ENCODE measurements at places on chromosomes 1 and 21. TPM values are rescaled to one million over a fixed set of nuclear protein-coding genes. Genes with fewer than 3 reads are reported as not detected.

DNA sequence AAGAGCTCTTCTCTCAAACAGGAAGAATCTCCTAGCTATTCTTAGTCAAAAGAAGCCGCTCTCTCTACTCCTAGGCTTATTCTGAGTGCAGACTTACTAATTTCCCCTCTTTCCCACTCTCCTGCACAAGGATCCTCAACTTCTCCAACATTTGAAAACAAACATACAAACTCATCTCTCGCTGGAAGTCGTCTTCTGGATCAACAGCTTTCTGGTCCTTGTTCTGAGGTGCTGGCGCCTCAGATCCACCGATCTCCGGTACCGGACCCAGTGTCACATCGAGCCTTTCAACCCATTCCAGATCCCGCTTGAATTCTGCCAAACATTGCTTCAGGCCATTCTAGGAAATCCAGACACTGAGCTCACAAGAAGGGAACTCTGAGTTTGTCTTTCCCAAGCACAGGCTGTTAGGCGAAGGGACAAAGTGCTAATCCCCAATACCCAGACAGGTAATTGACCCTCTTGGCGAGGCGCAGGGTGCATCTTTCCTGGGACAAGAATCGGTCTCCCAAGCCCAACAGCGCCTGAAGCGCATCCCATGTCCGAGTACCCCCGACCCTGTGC is 696 bp downstream of the EBNA1BP2 start:
- DNase-seq: no peak

DNA sequence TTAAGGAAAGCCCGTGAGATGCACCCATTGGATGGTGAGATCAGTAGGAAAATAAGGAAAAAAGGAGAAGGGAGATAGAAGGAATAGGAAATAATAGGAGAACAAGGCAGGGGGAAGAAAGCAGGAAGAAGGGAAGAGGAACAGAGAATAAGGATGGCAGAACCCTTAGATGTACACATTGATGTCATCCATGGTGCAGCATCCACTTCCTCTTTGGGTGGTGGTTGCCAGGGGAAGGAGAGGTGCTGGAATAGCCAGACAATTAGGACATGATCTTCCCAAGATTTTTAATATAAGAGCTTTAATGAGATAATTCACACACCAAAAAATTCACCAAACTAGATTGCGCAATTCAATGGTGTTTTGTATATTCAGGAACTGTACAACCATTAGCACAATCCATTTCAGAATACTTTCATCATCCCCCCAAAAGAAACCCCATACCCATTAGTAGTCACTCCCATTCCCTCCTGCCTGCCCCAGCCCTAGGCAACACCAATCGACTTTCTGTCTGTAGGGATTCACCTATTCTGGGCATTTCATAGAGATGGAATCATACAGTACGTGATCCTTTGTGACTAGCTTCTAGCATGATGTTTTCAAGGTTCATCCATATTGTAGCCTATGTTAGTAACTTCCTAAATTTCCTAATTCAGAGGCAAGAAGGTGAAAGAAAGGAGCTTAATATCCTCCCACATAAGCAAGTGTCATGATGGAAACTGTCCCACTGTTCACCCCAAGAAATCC is 121.4 kb downstream of the PLXNA2 start:
- DNase-seq: no peak

Gene NMNAT1
- total RNA-seq: 15.2 TPM

Gene TAS1R1
- total RNA-seq: not detected

DNA sequence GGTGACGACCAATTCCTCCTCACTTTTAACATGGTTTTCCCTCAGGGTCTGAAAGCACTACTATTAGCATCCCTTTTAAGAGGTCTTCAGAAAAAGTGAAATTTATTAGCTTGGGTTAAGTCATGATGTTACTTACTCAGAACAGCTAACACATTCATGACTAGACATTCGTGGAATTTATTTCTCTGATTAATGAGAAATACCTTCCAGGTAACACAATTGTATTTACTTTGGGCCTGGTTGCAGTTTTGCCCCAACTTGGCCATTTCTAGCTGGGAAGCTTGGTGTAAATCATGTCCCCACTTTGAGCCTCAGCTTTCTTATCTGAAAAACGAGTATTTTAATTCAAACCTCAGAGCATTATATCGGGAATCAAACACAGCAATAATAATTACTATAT is 119.2 kb upstream of the SPATA6 start:
- no peak for DNase-seq

Gene ESRRG
- total RNA-seq: 0.17 TPM

DNA sequence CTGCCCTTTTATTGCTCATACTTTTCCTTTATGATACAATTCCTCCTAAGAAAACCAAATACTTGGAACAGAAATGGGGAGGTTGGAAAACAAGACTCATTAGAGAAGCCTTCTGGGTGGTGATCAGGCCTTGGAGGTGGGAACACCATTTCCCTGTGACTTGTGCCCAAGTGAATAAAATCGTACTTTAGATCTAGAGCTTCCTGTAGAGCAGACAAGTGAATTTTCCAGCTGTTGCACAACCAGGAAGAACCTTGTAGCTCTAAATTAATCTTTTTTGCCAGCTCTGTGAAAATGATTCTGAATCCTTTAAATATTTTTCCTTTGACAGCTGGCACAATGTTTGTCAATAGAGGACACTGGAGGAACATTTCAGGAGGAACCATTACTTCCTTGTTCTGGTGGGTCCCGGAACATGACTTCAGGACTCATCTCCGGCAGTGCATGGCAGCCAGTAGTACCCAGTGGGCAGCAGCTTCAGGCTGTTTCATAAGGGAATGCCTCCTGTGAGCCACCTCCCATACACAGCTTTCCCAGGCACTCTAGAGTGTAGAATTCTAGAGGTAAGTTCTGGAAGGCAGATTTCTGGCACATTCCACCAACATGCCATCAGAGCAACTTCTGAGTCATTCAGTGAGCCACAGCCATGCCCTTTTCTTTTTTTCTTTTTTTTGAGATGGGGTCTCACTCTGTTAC is 5.5 kb upstream of the SNAPIN start:
- peak; percentile 46 for DNase-seq

DNA sequence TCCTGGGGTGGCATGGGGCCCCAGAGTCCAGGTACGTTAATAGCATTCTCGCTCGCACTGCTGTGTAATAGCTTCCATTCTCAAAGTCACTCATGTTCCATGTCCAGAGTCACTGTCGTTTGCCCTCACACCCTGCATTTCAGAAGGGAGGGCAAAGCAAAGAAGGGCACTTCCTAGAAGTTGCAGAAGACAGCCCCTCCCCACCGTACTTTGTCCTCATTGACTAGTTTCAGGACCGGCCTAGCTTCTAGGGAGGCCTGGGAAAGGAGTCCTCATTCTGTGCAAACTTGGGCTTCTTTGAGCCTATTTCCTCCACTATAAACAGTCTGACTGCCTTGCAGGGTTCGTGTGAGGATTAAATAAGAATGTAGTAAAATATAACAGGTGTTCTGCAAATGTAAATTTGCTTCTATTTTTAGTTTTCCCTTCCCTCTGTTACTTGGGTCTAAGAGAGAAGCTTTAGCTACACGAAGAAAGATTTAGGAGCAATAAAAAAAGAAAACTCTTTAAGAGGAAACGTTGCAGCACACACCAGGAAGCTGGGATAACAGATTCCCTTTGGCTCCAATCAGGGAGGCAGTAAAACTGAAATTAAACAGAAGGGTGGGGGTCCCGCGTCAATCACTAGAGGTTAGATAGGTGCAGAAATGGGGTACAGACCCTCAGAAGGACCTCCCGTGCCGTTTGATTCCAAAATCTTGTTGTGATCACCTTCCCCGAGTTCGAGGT is 40.1 kb downstream of the ACTL8 start:
- no peak for DNase-seq

DNA sequence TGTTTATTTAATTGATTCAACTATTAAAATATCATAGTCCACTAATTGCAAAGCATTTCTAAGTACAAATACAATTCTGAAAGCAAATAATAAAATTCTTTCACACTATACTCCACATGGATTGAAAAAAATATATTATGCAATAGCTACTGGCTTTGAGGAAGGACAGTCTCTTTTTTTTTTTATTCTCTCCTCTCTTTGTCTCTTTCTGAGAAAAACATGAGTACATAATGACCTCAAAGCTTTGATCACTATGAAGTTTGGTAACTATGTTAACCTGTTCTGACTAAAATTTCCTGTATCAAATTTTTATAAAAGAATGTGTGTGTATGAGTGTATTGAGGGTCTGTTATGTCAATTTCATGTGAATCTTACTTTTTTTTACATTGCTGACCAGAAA is 96.2 kb downstream of the RGS2 start:
- DNase-seq: no peak

DNA sequence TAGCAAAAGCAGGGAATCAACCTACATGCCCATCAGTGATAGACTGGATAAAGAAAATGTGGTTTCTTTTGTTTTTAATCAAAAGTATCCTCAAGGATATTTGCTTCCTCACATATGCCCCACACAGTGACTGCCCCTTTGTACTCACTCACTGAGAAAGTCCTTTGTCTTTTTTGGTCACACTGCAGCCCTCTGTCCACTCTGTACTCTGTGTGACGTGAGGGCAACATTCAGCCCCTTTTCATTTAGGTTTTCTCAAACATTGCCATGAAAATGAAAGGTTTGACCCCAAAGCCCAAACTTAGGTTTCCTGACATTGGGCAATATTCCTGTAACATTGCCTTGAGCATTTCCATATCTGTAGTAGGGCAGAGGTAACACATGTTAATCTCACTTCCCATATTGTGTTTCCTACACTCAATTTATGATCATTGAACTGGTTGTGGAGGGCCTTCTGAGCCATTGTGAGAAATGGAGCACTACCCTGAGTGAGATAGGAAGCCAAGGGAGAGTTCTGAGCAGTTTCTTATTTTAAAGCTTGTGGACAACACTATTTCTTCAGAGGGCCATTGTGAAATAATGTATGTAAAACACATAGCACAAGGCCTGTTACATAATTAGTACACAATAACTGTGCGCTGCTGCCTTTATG is 501.9 kb upstream of the C1orf87 start:
- DNase-seq: no peak

GRCh38 chr1:113140588-113141446 is 67.8 kb downstream of the LRIG2 start:
- peak; percentile 78 for DNase-seq

GRCh38 chr1:183139281-183139942 is 46.7 kb upstream of the LAMC2 start:
- DNase-seq: peak; percentile 67

DNA sequence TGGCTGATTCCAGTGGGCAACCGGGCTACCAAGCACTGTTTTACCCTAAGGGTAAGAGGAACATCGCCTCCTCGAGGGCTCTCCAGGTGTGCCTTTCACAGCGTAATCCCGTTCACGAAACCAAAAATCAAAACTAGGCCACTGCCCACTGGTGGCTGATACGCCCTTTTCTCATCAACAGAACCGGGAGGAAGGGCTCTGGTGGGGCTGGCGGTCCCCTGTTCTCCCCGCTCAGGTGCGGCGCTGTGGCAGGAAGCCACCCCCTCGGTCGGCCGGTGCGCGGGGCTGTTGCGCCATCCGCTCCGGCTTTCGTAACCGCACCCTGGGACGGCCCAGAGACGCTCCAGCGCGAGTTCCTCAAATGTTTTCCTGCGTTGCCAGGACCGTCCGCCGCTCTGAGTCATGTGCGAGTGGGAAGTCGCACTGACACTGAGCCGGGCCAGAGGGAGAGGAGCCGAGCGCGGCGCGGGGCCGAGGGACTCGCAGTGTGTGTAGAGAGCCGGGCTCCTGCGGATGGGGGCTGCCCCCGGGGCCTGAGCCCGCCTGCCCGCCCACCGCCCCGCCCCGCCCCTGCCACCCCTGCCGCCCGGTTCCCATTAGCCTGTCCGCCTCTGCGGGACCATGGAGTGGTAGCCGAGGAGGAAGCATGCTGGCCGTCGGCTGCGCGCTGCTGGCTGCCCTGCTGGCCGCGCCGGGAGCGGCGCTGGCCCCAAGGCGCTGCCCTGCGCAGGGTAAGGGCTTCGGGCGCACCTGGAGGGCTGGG is at the start of gene IL6R:
Gene IL6R (plus strand): TSS at position 360 of the 763 bp plus-strand sequence. CDS start 287 bp downstream, at position 647.
- DNase-seq: peak; percentile 94

Gene CYP4X1
- 0.77 TPM for total RNA-seq

Gene TFF2
- total RNA-seq: not detected

Gene MOV10
- 57.2 TPM for total RNA-seq

Gene RIPK4
- total RNA-seq: 39.5 TPM

- DNase-seq: no peak
These were observed 95.2 kb upstream of the NCAM2 start for GRCh38 chr21:20902998-20903397.

Gene LMX1A
- not detected for total RNA-seq

Gene SPRR1B
- total RNA-seq: not detected

DNA sequence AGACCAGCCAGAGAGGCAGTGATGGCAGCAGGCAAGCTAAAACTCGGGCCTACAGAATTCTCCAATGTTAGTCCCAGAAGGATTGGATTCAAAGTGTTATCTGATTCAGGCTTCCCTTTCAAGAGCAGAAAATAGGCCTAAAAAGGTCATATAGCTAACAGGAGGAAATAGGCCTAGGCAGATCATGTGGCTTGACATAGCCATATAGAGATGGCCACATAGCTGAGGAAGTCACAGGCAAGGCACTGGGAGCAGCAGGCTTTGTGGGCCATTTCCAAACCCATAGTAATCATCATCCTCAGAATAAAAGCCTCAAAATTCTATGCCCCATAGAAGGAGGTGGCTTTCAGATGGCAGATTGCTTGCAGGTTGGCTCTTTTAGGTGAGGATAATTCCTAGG is 29.0 kb upstream of the LMO4 start:
- no peak for DNase-seq

- DNase-seq: no peak
These were observed 9.3 kb downstream of the PODN start for GRCh38 chr1:53071167-53071865.

All from Daoy (cell line).